ENCODE measurements at places on chromosomes 3 and 15. TPM values are rescaled to one million over a fixed set of nuclear protein-coding genes. Genes with fewer than 3 reads are reported as not detected.
A peak's percentile ranks its signal among the peaks of the same experiment; 100 is the strongest.

GRCh38 chr3:43286115-43286840 lies at the start of gene SNRK:
Gene SNRK (plus strand): TSS chr3:43286540. CDS start chr3:43303204, 16,664 bp downstream.
- peak; percentile 66 for DNase-seq

- peak; percentile 0 for DNase-seq
Measured at GRCh38 chr3:83928391-83928790, 1030.4 kb upstream of the CADM2 start.

Gene RTP3
- total RNA-seq: 0.20 TPM

GRCh38 chr3:133914839-133915600 lies 19.3 kb upstream of the RAB6B start:
- DNase-seq: no peak

DNA sequence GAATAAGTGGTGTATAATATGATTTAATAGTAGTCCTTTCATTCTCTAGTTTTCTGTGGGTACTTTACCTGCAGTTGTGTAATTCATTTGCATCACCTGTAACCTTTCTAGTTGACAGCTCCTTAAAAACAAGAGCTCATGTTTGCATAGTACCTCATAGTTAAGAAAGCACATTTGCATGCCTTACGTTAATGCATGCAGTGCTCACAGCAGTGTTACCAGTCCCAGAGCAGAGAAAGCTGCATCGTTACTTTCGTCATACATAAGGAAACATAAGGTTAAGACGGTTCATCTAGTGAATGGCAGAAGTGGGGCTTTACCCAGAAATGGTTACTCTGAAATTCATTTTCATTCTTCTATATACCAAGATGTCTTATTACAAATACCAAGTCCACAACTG lies 111.3 kb downstream of the AKAP13 start:
- no peak for DNase-seq

- DNase-seq: peak; percentile 68
Measured at GRCh38 chr3:141738891-141739363, 829 bp downstream of the RNF7 start.

DNA sequence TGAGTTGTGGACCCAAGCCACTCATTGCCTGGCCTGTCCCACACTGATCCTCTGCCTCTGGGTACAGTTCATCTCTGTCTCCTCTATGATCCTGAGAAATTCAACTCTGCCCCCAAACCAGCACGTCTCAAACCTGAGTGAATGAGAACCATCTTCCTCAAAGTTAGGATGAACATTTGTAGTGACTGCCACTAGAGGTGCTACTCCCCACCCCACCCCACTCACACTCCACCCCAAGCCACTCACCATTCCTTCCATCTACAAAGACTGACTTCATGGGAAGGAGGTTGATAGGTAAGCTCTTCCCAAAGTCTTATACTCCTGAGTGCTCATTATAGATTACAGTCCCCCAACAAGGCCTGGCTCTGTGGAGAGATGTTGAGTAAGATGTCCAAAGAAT lies 43.8 kb downstream of the NEK10 start:
- DNase-seq: no peak

DNA sequence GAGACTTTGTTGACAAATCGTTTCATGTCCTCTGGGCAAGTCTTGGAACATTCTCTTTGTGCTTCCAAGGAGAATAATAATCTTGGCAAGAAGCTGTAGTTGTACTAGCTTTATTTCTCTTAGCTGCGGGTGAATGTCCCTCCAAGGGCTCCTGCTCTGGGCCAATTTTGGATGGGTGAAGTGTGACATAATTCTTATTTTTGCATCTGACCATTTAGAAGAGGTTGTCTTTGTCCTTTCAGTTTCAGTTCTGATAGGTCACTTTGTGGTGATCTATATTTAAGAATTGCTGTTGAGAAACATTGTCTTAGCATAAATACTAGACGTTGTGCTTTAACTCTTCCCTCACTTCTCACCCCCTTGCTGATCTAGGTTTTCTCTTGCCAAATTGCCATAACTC lies 164.8 kb upstream of the RORA start:
- DNase-seq: no peak

Gene FAM219B
- total RNA-seq: 27.5 TPM

GRCh38 chr3:20482350-20482749 lies 296.3 kb upstream of the SGO1 start:
- no peak for DNase-seq

Gene SAMMSON
- total RNA-seq: not detected

- DNase-seq: no peak
Measured at GRCh38 chr3:72889310-72890165, 1.7 kb downstream of the GXYLT2 start.

DNA sequence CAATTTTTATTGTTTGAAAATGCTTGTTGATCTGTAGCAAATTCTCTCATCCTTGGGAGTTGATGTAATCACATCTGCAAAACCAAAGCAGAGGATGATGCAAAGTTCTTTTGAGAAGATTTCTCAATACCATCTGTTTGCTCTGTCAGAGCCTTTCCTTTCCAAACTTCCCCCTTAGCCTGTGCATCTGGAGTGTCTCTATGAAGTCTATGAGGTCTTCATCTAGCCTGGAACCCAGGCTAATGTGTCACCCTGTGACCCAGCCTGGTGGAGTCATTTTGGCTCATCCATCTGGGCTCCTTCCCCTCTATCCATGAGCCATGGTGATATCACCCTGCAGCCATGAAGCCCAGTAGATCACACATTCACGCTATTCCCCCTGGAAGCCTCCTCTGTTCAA lies 123.2 kb upstream of the SLC7A14 start:
- DNase-seq: no peak

DNA sequence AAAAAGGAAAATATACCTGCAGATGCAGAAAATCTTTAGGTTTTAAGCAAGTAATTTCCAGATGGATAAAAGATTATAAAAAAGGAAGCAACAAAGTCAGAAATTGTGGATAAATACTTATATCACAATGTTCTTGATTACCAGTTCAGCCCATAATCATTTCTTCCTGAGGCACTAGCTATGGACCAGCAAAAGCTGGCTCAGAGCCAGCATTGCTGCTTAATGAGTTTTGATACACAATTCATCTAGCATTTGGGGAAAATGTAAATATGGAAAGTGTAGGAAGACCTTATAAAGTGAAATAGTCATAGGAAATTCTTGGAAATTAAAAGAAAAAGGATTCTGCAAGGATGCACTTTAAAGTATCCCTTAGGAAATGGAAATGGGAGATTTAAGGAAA lies 168.3 kb upstream of the GBE1 start:
- no peak for DNase-seq

- DNase-seq: no peak
Measured at GRCh38 chr3:23671851-23672589, 133.7 kb upstream of the UBE2E1 start.

Gene EHHADH
- 4.5 TPM for total RNA-seq

Gene WDR49
- not detected for total RNA-seq

Gene RASGRP1
- total RNA-seq: 0.52 TPM

DNA sequence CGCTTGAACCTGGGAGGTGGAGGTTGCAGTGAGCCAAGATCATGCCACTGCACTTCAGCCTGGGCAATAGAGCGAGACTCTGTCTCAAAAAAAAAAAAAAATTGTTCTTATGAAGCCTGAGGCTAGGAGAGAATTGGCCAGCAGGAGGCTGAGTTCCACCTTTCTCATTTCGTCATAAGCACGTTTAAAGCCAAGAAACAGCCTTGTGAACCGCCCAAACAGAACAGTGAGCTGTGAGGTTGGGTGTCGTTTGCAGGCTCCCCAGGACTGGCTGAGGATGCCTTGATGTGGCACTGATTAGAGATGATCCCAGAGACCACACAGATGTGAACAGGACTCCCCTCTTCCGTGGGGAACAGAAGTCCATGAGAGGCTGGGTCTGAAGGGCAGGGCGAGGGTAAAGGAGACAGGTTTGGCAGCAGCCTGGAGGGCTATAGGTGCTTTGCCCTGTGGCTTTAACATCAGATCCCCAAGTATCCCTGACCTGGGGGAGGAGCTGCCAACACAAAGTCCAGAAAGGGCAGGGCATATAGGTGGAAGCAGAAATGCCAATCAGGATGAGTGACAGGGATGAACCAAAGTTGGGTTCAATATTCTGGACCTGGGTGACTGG lies 52.9 kb downstream of the CLEC3B start:
- DNase-seq: peak; percentile 33

- peak; percentile 61 for DNase-seq
Measured at GRCh38 chr15:65869954-65870871, 922 bp downstream of the RAB11A start.

Gene BCL6
- total RNA-seq: 19.2 TPM

DNA sequence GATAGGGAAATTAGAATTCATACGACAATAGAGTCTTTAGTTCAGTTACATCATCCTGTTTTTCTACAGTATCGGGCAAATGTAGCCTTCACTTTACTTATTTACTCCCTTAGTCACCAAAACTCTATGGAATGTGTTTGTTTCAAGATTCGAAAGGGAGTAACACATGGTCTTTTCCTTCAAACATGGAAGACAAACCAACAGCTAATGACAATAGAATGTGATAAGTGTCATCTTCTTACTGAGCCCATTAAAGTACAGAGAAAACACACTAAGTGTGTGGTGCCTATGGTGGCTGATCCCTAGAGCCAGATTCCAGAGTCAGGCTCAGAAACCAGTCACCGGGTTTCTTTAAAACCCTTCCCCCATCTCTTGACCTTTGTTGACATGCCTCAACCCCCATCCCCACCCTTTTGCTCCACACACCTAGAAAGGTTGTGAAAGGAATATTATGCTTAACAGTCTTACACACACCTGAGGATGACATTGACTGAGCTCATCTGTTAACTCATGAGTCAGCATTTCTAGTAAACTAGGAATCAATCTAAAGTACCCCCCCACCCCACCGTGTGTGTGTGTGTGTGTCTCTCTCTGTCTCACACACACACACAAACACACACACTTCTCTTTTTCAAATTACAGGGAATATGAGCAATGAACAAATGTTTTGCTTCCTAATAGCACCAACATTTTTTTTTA lies 549.6 kb upstream of the CCDC54 start:
- peak; percentile 82 for DNase-seq
